NCI-H524 treated with DMSO at 0.1 percent for 48 hours (cell line): ENCODE measurements at places on chromosomes 12 and 14.

DNA sequence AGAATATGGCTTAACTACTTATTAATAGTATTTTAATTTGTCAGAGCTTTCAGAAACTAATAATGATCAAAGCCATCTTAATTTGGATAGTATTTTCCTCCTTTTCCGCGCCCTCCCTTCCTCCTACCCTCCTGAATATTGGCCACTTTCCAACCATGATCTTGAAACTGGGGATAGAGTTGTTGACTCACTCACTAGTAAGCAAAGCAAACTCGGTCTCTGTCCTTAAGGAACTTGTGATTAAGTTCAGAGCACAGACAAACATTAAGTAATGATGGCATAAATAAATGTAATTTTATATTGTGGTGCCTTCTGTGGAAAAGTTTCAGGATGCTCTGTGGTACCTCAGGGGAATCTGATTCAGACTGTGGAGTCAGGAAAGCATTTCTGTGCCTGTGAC is 75.7 kb downstream of the LRRK2 start:
- no peak for DNase-seq

- no peak for DNase-seq
These were observed 1582.3 kb upstream of the TMEM132C start for GRCh38 chr12:126684703-126685102.

DNA sequence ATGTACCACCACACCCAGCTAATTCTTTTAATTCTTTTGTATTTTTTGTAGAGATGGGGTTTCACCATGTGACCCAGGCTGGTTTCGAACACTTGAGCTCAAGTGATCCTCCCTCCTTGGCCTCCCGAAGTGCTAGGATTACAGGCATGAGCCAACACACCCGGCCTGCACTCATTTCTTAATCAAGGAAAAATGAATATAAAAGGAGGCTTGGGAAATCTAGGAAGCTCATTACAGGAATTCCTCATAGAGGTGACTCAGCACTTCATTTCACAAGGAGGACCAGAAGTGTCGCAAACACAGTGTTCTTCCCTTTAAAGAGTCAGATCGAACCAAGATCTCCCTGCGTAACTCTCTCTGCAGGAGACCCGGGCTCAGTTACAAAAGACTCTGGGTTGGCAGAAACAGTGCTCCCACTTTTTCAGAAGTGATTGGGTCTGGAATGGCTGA is 30.3 kb downstream of the NFKBIA start:
- no peak for DNase-seq

DNA sequence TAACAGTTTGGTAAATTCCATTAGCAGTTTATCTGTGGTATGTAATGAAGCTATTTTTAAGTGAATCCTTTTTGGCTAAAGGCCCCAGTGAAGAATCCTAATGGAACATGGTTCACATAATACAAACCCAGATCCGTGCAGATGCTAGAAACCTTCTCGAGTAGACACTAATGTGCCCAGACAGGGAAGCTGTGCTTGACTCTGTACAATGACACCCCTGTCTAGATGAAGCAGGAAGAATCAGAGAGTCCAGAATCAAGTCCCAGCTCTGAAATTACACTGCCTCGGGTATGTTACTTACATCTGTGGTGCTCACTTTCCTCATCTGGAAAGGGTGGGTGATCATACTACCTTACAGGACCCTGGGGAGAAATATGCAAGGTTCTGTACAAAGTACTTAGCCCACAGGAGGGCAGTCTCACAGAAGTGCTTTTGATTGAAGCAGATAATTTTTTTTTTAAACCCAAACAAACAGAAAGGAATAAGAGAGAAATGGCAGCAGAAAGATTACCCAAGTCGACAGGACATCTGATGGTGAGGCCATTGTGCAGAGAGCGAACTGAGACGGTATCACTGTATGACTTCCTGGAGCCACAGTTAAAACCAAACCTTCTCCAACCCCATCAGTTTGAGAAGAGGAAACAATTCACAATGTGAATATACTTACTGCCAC is 8.5 kb downstream of the CRACR2A start:
- DNase-seq = no peak

- no peak for DNase-seq
These were observed 12.7 kb downstream of the ERP29 start for GRCh38 chr12:112025808-112026375.

- no peak for DNase-seq
These were observed 14.1 kb downstream of the ALDH1L2 start for GRCh38 chr12:105069936-105070702.

DNA sequence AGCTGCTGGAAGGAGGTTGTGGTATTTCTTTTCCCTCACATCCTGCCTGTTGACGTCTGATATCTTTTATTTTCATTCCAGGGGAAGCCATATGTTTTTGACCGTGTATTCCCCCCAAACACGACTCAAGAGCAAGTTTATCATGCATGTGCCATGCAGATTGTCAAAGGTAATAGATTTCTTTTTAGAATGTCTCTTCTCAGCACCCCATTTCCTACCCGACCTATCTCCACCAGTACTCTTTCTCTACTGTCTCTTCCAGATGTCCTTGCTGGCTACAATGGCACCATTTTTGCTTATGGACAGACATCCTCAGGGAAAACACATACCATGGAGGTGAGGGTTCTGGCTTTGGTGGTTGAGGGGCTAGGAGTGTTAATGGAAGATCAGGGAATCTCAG is 13.5 kb downstream of the KIF5A start:
- DNase-seq = no peak

GRCh38 chr12:27331291-27331926 is 1.2 kb upstream of the BMAL2 start:
- no peak for DNase-seq

- DNase-seq = no peak
These were observed 12.1 kb downstream of the TRMT61A start for GRCh38 chr14:103540821-103541708.

- DNase-seq = no peak
These were observed 844.5 kb upstream of the LRFN5 start for GRCh38 chr14:40762177-40762576.

DNA sequence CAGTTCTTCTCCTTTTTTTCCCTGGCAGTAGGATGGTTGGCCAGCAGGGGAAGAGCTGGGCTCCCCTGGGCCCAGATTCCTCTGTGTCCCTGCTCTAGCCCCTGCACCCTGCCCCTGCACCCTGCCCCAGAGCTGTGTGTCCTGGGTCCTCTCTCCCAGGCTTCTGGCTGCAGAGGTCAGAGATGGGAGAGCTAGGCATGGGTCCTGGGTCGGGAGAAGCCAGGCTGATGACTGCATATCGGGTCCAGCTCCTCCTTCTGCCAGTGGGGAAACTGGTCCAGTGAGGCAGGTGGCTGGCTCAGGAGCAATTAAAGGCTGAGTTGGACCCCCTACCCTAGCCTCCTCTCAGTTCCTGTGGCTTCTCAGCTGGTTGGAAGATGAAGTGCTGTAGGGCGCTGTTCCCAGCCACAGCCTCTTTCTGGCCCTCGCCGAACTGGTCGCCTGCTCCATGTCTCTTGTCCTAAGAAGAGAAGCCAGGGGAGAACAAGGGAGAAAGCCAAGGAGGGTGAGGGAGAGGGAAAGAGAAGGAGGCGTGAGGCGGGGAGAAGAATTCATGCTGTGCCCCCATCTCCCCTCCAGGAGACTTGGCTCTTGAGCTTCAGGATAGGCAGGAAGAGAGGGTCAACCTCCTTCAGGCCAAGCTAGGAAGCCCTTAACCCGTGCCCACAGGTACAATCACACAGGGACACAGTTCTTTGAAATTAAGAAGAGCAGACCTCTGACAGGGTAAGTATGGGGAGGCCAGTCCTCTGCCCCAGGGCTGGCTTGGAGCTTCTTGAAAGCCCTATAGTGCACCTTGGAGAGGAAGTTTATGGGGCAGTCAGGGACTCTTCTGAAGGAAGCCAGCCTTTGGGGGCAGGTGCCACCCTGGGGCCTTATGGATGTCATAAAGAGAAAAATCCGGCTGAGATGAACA is 9.5 kb downstream of the VASH1 start:
- no peak for DNase-seq

DNA sequence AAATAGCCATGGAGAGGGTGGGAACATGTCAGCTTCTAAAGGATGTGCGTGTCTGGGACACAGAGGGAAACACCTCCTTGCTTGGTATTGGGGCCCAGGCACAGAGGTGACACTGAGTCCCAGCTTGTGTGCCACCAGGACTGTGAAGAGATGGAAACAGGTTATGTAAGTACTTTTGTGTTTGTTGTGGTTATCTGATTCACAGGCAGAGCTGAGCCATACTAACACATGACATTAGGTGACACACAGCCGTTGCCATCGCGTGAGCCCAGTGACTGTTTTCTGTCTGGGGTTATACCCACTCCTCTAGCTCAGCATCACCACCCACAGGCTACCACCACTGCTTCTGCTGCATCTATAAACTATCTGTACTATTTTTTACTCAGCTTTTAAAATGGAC is 12.1 kb upstream of the FLVCR2 start:
- no peak for DNase-seq

- no peak for DNase-seq
These were observed 216.2 kb upstream of the CAND1 start for GRCh38 chr12:67052981-67053380.

- no peak for DNase-seq
These were observed 1.4 kb downstream of the PLD4 start for GRCh38 chr14:104925855-104926609.

- DNase-seq = no peak
These were observed 34.2 kb upstream of the DEGS2 start for GRCh38 chr14:100193417-100194357.

GRCh38 chr12:104218935-104219334 is 3.4 kb downstream of the TXNRD1 start:
- DNase-seq = no peak

- DNase-seq = no peak
These were observed 35.3 kb downstream of the VWF start for GRCh38 chr12:6088921-6089747.

- DNase-seq = no peak
These were observed 77.5 kb upstream of the EEA1 start for GRCh38 chr12:93006471-93007208.

- no peak for DNase-seq
These were observed 4.2 kb upstream of the CLMN start for GRCh38 chr14:95323917-95324316.

DNA sequence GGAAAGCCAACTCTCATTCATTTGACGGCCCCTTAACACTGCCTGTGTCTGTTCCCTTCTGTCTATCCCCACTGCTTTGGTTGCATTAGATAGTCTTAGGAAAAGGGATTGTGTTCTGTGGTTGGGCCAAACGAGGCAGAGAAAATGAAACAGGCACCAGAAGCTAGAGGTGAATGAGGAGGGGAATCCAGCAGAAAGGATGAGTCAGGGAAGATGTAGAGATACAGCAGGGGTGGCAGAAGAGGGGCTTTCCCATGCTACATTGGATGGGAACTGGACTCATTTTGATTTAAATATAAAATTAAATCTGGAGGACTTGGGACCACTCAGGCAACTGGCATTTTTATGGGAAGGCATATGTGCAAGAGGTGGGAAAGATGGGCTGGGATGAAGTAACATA is 43.3 kb downstream of the OTOGL start:
- DNase-seq = no peak

- no peak for DNase-seq
These were observed 2.5 kb downstream of the CAPS2 start for GRCh38 chr12:75327642-75328041.
